Non-pigmented ciliary epithelial cell (primary cell): ENCODE measurements at places on chromosomes 16 and 17.

DNA sequence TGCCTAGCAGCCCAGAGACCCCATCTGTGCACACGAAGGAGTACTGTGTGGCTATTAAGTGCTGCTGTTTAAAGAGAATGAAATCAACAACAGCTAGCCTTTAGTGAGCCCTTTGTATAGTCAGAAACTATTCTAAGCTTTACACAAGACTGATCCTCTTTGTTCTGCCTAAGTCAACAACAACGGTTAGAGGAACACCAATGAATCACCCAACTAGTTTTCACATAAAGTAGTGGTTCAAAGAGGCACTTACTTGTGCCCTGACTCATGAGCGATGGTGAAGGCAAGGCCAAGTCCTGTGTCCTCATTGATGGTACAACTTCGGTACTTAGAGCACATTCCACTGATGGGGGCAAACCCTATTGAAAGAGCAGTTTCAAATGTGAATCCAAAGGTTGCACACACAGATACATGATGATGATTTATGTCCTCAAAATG lies 75.8 kb downstream of the ADAMTS18 start:
- peak; percentile 44 for DNase-seq

GRCh38 chr17:60559995-60560859 lies 34.2 kb upstream of the APPBP2 start:
- DNase-seq: no peak

- peak; percentile 74 for DNase-seq
Measured at GRCh38 chr16:68064791-68065365, 20.3 kb upstream of the NFATC3 start.

- no peak for DNase-seq
Measured at GRCh38 chr17:34307110-34307509, 12.1 kb upstream of the CCL8 start.

DNA sequence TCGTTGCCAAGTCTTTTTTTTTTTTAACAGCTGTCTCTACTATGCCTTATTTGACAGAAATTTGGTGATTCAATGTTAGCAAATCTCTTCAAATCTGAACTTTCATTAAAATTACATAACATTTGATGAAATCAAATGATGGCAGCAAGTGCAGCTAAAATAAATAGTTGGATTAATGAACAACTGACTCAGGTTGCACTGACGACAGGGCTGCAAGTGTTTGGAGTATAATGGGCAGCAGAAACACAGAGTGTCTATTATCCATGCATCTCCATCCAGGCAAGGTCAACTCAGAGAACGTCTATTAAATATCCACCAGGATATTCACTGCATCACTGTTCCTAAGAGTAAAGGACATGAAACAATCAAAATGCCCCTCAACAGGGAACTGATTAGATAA lies 109.8 kb downstream of the SLC39A11 start:
- DNase-seq: no peak

DNA sequence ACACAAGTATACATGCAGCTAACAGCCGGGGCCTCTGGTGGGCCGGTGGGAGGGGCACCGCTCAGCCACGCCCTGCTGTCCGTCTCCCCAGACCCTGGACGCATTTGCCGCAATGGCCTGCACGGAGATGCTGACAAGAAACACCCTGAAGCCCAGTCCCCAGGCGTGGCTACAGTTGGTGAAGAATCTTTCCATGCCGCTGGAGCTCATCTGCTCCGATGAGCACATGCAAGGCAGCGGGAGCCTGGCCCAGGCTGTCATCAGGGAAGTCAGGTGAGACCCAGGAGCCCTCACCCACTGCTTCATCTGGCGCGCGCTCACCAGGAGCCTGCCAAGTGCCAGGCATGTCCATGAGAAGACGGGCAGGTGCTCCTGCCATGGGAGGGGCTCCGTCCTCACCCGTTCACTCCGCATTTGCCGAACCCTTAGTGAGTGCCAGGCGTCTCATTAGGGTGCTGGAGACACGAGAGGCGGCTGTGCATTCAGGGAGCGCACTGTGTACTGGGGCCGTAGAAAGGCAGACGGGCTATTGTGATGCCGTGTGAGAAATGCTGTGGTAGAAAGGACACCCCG lies 51.4 kb upstream of the ENDOV start:
- no peak for DNase-seq

- peak; percentile 43 for DNase-seq
Measured at GRCh38 chr16:22694887-22695382, 119.0 kb upstream of the HS3ST2 start.

DNA sequence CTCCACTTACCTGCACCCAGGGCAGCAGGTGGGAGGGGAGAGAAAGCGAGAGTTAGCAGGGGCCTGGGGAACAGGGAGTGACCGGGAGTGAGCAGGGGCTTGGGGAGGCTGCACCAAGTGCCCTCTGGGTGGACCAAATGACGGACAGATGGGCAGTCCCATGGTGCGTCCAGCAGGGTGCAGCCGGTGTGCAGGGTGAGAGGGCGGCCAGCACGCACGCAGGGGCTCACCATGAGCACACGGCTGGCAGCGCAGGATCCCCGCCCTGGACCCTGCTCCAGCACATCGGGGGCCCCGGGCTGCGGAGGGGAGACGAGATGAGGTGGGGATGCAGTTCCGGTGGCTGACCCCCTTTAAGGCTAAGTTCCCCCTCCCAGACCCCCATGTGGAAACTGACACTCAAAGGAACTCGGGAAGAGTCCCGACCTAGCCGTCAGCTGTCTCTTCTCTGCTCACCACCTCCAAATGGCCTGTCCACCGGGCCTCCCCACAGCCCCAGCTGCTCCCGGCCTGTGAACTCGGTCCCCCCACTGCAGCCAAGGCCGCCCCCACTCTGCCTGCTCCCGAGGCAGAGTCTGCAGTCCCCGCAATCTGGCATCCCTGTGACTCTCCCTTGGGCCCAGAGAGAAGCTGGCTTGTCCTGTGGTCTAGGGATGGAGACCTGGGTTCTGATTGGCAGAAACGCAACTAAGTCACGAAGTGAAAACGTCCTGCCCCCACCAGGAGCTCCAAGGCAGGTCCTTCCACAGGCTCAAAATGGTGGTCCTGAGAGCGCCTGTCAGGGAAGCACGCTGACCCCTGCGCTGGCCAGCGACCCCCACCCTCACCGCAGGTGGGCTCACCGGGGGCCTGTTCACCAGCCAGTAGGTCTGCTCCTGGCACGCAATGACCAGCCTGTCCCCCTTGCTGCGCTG lies 2.9 kb downstream of the RGS11 start:
- no peak for DNase-seq

- DNase-seq: peak; percentile 26
Measured at GRCh38 chr16:11743308-11744074, 834 bp upstream of the TXNDC11 start.

- DNase-seq: no peak
Measured at GRCh38 chr16:47196457-47196856, 52.7 kb upstream of the NETO2 start.

DNA sequence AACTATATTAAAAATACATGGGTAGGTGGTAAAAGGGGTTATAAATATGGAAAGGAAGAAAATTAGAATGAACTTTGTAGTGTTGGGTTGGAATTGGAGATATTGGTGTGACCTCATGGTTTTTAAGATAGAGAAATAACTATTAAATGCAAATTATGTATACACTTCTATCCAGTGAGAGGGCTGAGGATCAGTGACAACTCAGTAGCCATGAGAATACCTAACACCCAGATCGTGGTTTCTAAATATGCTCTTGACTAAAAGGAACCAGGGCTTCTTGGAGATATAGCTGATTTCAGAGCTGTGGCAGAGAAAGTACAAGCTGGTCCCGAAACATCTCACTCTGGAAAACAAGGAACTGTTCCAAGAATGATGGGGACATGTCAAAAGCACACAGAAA lies 44.4 kb downstream of the SLC6A4 start:
- no peak for DNase-seq

- no peak for DNase-seq
Measured at GRCh38 chr17:73956169-73956568, 247.3 kb upstream of the RPL38 start.

DNA sequence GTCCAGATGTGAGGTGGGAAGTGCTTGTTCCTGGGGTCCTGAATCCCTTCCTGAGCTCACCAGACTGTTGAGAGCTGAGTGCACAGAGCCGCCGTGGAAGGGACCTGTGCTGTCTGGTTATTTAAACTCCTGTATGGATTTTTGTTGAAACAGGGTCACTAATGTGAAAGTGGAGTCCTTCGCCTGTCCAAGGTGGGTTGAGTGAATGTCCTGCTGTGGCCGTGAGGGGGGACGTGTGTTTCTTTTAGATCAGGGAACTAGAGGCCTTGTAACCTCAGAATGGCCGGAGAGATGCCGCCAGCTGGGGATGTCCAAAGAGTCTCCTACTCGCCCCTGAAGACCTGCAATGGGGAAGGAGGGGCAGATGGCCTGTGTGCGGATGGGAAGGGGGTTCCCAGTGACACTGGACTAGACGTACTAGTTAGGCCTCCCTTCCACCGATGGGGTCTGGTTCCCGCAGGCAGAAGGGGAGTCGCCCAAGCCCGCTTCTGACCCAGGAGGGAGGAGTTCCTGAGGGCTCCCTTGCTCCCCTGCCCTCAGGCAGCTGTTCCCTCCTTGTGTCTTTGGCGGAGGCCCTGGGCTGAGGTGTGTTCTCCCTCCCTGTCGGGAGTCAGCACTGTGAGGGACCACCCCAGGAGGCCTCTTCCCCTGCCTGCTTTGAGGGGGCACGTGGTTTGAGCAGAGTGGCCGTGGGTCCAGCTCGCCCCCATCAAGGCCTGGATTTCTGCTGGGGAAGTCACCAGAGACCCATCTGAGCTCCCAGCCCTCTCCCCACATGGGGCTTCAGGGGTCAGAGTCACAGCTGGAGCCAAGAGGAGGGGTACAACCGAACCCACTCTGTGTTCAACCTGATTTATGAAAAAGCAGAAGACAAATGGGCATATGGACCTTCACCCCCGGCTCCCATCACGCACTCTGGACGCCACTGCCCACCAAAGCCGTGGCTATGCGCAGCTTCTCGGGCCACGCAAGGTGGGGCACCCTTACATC lies 30.9 kb downstream of the OR1D5 start:
- DNase-seq: no peak

GRCh38 chr16:11170201-11170600 lies 85.8 kb downstream of the SOCS1 start:
- DNase-seq: no peak

DNA sequence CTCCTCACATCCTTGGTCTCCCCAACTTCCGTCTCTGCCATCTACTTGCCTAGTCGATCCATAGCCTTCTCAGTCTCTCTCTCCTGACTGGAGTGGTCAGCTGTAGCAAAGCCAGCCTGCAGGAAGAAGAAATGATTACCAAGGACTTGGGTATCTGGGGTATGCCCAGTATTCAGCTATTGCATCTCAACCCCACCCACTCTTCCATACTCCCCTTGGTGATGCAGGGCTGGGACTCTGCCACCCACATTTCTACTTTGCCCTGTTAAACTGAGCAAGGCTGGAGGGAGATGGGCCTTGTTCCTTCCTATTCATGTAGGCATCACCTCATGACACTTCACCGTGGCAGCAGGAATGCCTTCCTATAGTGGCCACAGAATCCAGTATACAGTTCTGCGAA lies 2.3 kb downstream of the COPRS start:
- DNase-seq: no peak

DNA sequence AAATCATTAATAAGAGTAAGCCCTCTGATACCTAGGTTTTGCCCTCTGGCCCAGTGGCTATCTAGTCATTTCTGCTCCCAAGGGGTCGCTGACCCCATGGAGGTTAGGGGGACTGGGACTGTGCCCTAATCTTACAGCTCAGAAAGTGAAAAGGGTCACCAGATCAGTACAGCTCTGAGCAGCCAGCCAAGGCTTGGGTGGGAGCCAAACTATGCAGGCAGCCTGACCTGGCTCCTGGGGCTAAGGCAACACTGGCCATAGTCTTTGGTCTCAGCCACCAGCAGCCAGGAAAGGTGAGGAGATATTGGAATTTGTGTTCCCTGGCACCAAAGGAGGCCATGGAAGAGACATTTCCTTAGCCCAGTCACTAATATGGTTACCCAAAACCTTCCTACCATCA lies 67.6 kb downstream of the ASIC2 start:
- DNase-seq: no peak

DNA sequence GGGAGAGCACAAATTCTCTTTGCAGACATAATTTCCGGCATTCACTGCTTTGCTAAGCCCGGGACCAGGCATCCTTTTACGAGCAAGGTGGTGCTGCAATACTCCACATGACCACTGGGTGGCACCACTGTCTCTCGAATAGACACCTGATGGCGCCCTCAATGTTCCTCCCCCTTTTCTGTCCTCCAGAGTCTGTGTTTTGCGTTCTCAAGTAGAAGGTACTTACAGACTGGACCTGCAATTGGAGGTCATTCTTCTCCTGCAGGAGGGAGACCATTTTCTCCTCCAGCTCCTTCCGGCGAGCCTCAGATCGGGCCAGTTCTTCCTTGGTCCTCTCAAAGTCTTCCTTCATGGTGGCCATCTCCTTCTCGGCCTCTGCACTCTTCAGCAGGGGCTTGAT lies 45.2 kb downstream of the MYH13 start:
- peak; percentile 19 for DNase-seq

DNA sequence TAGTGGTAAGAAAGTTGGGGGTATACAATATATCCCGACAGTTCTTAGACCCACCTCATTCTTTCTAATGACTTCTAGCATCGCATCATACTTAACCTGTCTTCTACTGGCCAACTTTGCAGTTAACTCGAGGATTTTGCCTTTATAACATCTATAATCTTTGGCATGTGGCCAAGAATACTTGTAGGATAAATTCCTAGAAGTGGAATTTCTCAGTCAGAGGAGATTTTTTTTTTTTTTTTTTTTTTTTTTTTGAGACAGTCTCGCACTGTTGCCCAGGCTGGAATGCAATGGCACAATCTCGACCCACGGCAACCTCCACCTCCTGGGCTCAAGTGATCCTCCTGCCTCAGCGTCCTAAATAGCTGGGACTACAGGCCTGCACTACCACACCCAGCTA lies 253.5 kb downstream of the MRTFB start:
- DNase-seq: no peak

DNA sequence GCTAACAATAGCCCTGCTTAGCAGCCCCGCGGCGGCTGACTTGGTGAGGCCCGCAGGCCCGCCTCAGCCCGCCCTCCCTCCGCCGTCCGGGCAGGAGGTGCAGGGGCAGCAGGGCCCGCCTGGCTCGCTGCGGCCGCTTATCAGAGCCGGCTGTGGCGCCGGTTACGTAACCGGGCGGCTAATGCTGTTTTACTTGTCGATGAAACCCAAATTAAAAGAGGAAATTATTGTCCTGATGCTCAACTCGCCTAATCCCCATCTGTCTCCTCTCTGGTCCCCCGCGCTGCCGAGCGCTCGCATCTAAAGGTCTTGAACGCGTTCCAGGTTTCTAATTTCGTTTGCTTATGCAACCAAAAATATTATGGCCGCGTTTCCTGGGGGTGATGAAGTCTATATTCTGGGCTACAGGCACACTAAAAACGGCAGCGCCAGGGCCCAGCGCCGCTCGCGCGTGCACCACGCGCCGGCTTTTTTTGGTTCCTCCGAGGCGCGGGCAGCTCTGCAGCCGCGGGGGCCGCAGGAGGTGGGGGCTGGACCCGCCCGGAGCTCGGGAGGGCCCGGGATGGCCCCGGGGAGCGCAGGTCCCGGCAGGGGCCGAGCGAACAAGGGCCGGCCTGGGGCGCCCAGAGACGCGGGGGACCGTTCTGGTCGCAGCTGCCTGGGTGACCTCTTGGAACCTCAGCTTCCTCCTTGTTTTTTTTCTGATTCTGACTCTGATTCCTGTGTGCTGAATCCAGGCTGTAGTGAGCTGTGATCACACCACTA lies 65.2 kb upstream of the TOB1 start:
- peak; percentile 48 for DNase-seq

- no peak for DNase-seq
Measured at GRCh38 chr16:4241928-4242283, at the start of gene SRL. Gene SRL, minus strand, starts transcription at chr16:4242080. Its CDS starts 13 bp downstream, at chr16:4242067.

GRCh38 chr16:10501016-10501607 lies 79.3 kb downstream of the EMP2 start:
- no peak for DNase-seq
